ENCODE measurements at places on chromosomes 5 and 9.

GRCh38 chr5:177536386-177536785 lies 18.0 kb downstream of the FAM193B start:
- no peak for DNase-seq

DNA sequence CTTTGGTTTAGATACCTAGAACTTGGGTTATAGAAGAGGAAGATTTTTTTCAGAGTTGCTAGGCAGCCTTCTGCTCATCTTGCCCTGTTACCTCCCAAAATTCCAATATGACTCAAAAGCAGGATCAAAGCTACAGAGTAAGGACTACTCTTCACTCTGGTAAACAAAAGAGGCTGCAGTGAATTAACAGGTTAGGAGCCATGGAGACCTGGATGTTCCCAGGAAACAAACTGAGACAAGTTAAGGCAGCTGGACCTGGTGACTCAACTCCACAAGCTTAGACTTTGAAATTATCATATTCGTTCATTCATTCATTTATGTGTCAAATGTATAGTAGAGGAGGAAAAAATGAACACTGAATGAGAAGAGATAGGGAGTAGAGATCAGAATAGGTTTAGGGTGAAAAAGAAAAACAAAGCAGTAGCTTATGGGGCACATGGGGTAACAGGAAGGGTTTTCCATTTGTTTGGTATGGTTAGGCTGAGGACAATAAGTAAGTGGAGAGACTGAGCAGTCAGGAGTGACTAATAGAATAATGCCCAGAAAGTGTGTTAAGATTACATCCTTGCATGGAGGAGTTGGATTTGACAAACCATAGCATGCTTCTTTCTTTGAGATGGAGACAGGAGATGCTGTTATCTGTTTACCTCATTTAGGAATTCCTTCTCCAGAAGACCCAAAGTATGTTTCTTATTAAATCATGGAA lies 464.0 kb upstream of the ZNF608 start:
- no peak for DNase-seq

DNA sequence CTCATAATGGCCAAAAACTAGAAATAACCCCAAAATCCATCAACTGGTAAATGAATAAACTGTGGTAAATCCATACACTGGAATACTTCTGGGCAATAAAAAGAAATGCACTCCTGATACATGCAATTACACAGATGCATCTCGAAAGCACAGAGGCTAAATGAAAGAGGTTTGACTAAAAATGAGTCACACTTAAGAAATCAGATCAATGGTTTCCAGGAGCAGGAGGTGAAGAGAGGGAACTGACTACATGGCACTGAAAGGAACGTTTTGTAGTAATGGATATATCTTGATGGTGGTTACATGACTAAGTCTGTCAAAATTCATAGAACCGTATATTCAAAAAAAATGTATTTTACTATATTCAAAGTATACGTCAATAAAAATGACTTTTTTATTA lies 42.4 kb downstream of the STRBP start:
- no peak for DNase-seq

DNA sequence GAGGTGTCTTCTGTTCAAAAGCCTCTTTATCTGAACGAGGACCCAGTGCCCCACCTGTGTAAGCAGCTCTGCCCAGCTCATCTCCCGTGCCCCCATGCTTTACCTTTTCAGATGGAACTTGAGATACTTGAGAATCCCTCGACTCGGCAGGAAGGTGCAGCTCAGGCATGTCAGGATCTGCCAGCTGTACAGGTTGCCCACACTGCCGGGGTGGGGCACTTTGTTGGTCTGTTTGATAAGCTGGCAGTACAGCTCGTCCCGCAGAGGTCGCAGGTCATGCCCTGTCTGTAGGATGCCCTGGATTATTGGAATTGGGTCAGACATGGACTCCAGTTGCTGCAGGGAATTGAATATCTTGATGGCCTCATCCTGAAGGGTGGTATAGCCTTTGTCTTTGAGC lies 58.0 kb upstream of the RETREG1 start:
- no peak for DNase-seq

GRCh38 chr9:136807281-136808074 lies at the start of gene RABL6:
Gene RABL6 (plus strand): TSS chr9:136807948. CDS start chr9:136808197, 249 bp downstream.
- no peak for DNase-seq

DNA sequence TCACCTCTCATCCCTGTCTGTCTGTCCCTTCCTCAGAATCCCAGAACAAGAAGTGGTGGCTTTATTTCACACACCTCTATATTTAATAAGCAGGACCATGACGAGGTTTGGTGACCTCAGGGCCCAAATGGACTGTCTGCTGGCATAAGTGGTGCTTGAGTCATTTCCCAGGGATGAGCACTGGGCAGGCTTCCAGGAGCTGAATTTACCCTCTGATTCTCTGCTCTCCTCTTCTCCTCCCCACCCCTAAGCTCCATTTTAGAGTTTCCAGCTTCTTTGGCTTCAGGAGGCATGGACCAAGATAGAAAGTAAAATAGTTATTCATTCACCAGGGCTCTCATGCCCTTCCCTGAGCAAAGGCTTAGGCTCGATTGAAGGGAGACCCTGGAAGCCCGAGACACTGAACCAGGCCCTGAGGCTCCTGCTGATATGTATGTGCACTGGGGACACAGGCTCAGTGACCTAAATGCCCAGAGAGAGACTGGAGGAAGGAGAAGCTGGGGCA lies 69.1 kb downstream of the PPARGC1B start:
- peak; percentile 59 for DNase-seq

GRCh38 chr5:1516615-1517601 lies 6.9 kb downstream of the LPCAT1 start:
- no peak for DNase-seq

Data from SHP77 treated with DMSO at 0.1 percent for 48 hours (cell line).